ENCODE measurements at places on chromosomes 3 and 15.

DNA sequence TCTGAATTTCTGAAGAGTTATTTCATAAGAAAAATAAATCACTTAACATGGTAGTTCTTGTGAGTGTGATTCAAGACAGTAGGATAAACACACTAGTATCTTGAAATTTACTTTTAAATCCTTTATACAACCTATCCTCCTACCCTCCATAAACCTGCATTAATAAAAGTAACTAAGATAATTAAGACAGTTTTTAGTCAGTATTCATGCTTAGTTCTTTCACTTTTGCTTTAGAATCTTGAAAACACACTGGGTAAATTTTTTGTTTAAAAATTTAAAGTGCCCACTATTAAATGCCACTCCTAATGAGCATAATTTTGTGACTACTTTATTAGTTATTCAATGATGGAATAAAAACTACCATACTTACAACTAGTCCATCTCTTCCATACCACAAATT, 28.8 kb downstream of the GOLIM4 start:
- DNase-seq = no peak

GRCh38 chr15:49863431-49864224, 242.8 kb downstream of the DTWD1 start:
- peak; percentile 94 for DNase-seq

- DNase-seq = no peak
These were observed 969 bp upstream of the DNAJC19 start for GRCh38 chr3:180990505-180990904.

DNA sequence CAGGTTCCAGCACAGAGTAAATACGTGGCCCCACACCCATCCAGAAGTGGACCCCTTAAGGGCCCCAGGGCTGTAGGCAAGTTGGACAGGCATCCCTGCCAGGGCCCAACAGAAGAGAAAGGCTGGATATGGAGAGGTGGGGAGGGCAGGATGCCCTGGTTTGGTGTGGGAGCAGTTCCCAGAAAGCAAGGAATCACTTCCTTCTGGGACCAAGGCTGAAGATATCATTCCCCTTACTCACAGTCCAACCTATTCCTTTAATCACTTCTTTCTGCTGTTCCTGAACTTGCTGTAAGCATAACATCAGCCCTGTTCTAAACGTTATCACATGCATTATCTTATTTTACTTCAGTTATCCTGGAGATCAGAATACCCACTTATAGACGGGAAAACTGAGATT, 6.1 kb upstream of the MESP2 start:
- no peak for DNase-seq

- DNase-seq = no peak
These were observed 31.3 kb downstream of the CMTM7 start for GRCh38 chr3:32422943-32423342.

- no peak for DNase-seq
These were observed 241.4 kb upstream of the TBL1XR1 start for GRCh38 chr3:177438596-177439220.

- DNase-seq = no peak
These were observed 10.1 kb downstream of the PCSK6 start for GRCh38 chr15:101479342-101479845.

GRCh38 chr15:68592544-68592943, 13.8 kb downstream of the CORO2B start:
- no peak for DNase-seq

DNA sequence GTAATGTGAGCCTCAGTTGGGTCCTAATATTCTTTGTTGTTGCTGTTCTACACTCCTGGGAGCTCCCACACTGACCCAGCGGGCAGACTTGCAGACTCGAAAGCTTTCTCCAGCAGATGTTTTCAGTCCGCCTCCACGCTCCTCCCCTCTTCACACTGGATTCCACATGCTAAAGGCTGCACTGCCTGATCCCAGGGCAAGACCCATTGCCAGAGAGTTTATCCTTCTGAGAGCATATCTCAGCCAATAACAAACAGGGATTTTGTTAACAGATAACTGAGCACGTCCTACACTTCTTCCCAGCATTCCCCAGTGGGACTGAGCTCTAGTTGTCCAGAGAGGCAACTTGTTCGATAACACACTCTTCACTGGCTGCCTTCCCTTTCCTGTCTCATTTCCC, 8.0 kb upstream of the COL6A6 start:
- DNase-seq = no peak

GRCh38 chr15:26873846-26874245, 7.0 kb downstream of the GABRA5 start:
- DNase-seq = no peak

DNA sequence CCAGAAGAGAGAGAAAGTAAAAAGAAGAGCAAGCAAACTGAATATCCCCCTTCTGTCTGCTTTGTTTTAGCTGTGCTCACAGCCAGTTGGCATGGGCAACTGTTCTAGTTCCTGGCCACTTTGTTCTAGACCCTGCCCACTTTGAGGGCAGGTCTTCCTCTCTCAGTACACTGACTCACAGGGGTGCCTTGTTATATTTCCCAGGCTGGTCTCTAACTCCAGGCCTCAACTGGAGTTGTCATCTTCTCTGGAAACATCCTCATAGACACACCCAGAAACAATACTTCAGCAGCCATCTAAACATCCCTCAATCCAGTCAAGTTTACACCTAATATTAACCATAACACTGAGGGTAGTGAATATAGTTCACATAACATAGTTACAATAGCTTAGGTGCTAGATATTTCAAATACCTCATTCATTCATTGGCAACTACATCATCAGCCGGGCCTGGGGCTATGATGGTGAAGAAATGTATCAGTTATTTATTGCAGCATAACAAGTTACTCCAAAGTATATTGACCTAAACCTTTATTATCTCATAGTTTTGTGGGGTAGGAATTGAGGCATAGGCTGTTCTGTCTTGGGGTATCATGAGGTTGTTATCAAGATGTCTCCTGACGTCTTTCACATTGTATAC, 106.0 kb downstream of the UBE2E2 start:
- no peak for DNase-seq

- no peak for DNase-seq
These were observed 414.9 kb downstream of the NAALADL2 start for GRCh38 chr3:175274056-175274455.

GRCh38 chr3:21055015-21055414, 696.0 kb downstream of the ZNF385D start:
- no peak for DNase-seq

GRCh38 chr3:81989274-81989673, 227.8 kb upstream of the GBE1 start:
- DNase-seq = no peak

DNA sequence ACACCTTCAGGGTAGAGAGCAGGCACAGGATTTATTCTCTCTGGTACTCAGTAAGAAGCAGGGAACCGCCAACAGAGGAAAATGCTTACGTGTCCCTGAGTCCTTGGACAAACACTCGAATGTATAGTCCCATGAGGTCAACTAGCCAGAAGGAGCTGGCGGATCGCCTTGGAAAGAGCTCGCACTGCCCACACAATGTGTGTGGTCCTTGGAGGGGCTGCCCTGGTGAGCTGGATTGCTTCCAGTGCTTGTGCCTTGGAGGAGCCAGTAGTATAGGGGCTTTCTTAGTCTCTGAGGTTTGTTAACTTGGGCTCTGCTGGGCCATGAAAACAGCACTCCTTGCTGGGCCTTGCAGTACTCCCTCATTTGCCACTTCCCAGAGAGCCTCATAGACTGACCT, 40.7 kb upstream of the VILL start:
- DNase-seq = no peak

DNA sequence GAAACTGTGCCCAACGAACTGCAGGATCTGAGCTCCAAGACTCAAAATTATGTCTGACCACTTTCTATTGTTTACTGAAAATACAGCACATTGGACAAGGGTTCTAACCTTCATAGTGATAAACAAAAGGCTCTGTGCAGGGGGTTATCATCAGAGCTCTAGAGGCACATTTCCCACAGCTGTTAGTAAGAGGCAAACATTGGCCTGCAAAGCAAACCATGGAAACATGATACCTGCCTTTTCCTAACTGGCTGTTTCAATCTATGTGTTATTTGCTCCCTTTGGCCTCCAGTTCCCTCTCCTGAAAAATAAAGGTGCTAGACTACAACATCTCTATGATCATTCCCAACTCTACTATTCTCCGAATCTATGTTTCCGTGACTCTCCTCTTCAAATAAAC, 159.7 kb upstream of the ARHGEF26 start:
- no peak for DNase-seq
